Activated CD8-positive, alpha-beta memory T cell treated with anti-CD3 and anti-CD28 coated beads for 4 hours (primary cell): ENCODE measurements at places on chromosomes 5 and 9.

DNA sequence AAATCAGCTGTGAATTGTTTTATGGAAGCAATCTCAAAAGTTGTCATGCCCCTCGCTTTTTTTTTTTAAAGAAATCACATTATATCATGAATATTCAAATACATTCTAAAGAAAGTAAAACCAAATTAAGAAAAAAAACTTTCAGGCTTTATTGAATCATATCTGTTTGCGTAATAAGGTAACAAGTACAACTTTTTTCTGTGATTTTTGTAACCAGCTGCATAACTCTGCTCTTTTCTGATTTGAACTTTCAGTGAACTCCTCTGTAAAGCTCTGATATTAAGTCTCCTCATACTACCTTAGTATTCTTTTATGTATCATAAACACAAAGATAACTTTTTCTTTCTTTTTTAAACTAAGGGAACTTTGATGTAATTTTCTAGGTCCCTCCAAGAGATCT is 65.3 kb downstream of the CWC27 start:
- DNase-seq = no peak

DNA sequence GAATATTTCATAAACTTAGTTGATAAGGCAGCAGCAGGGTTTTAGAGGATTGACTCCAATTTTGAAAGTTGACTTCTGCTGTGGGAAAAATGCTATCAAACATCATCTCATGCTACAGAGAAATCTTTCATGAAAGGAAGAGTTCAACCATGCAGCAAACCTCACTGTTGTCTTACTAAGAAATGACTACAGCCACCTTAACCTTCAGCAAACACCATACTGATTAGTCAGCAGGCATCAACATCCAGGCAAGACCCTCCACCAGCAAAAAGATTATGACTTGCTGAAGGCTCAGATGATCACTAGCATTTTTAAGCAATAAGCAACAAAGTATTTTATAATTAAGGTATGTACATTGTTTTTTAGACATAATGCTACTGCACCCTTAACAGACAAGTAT is 7.6 kb downstream of the TMEM174 start:
- no peak for DNase-seq

DNA sequence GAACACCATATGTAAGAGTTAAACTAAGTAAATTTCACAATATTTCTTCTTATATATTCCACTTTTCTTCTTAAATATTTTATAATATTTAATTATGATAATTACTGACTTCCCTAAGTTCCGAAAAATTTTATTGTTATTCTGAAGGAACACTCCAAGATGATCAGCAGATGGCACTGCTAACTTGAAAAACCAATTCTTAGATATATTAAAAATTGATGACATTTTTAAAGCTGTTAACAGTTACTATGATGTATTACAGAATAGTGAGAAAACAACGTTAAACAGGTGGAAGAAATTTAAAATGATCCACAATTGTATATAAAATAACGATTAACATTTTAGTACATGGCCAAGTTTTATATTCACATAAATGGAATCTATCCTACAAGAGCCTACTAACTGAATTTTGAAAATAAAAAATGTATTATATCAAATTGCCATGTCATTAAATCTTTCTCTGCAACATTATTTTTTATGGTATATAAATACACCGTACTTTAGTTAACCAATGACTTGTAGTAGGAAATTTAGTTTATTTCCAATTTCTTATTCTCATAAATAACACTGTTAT is 30.1 kb upstream of the MUSK start:
- DNase-seq = no peak

DNA sequence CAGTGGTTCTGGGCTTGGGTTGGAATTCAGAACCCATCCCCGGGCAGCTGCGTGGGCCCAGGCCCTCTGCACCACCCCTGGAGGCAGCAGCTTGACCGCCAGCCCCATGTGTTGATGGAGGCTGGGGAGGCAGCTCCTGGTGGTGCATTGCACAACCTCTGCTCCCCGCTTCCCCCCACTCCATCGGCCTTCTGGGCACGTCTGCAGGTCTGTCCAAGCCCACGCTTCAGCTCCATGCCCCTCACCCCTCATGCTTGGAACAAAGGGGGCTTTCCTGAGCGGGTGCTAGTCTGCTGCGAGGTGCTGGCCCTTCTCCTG is 1.4 kb downstream of the NCS1 start:
- DNase-seq = no peak

DNA sequence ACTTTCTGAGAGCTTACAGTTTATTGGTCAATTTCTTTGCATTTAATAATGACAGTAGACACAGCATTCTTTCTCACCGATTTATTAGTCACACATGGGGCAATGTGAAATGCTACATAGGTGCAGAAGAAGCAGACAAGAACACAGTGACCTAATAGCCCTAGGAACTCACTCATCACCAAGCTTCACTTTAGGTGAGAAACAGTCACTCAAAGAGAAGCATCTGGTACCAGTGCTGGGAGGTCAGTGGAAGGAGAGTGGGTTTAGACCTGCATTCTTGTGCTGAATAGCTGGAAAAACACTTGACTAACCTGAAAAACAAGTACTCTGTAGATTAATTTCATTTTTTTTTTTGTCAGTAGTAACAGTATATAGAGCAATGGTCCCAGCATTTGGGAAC is 179.6 kb downstream of the GRIA1 start:
- DNase-seq = no peak

GRCh38 chr9:84136119-84136868 is 155.7 kb downstream of the RMI1 start:
- no peak for DNase-seq

- DNase-seq = no peak
Measured at GRCh38 chr5:67807439-67807888, 408.1 kb upstream of the PIK3R1 start.

DNA sequence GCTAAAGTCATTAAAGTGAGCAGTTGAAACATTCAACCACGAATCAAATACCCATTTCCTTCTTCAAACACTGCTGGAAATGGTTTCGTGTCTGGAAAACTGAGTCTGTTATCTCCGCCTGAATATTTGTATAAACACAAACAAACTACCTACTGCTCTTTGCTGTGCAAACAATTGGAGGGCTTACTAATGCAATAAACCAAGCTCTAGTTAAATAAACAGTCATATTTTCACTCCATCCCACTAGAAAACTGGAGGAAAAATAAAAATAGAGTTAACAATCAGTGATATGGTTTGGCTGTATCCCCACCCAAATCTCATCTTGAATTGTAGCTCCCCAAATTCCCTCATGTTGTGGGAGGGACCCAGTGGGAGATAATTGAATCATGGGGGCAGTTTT is 397.6 kb downstream of the RASEF start:
- DNase-seq = no peak

GRCh38 chr9:110995420-110996340 is 42.6 kb downstream of the LPAR1 start:
- no peak for DNase-seq

DNA sequence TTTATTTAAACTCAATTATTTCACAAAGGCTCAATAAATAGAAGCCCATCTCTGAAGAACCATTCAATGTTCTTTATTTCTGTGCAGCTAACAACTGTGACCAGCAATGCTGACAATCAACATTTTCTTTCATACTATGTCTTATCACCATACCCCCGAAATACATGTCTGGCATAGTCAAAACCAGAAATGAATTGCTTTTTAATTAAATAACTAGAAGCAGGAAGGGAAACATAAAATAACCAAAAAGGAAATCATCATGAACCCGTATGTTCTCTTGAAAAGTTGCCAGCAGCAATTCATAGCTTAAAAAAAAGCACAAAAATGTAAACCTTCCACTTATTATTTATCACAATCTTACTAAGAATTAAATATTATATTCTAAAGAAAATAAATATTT is 212.4 kb downstream of the TMEM232 start:
- no peak for DNase-seq
